Breast epithelium (tissue), 4 donors: ENCODE measurements at places on chromosomes 7 and 10. TPM values are rescaled to one million over a fixed set of nuclear protein-coding genes. Genes with fewer than 3 reads are reported as not detected.
A peak's percentile ranks its signal among the peaks of the same experiment; 100 is the strongest.

DNA sequence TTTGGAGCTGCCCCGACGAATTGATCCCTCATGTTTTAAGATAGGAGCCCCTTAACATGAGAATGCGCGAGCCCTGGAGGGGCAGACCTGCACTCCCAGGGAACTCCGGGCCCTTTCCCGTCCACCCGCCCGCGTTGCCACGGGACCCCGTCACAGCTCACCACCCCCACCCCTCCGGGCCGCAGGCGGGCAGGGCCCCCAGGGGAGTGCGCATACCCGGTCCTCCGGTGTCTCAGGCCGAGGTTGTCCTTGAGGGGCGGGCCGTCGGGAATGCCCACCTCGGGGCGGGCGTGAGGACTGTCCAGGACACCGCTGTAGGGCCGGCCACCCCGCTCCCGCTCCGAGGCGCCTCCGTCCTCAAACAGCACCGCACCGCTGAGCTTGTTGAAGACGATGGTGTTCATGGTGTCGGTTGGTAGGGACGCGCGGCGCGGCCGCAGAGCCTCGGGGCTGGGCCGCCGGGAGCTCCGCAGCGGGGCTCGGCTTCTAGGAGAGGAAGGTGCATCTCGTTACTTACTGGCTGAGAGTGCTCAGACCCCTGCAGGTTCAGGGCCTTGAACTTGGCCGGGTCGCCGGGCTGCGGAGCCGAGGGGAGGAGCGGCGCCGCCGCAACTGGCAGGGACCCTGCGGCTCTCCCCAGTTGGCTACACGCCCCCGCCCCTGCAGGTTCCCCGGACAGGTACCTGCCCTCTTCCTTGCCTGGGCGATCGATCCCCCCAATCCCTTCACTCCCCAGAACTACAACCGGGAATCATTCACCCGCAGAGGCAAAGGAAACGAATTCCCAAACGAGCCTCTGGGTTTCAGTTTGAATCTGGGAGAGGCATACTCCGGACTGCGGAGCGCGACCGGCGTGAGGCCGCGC lies 2.4 kb downstream of the MKX start:
- DNase-seq: no peak
- peak overlapping the region; percentile 83 for H3K27ac ChIP-seq
- H3K4me1 ChIP-seq: peaks cover 17% of the 10 kb centered on the region

Gene BUB3
- total RNA-seq: 100 TPM

GRCh38 chr7:142712617-142712957 lies 36.7 kb upstream of the PRSS1 start:
- H3K27me3 ChIP-seq: no peaks in the 10 kb centered on the region
- no peak overlapping the region for H3K27ac ChIP-seq
- no peak overlapping the region for H3K4me3 ChIP-seq
- H3K36me3 ChIP-seq: no peaks in the 10 kb centered on the region
- no peak for DNase-seq

Gene RAB19
- total RNA-seq: 4.2 TPM

DNA sequence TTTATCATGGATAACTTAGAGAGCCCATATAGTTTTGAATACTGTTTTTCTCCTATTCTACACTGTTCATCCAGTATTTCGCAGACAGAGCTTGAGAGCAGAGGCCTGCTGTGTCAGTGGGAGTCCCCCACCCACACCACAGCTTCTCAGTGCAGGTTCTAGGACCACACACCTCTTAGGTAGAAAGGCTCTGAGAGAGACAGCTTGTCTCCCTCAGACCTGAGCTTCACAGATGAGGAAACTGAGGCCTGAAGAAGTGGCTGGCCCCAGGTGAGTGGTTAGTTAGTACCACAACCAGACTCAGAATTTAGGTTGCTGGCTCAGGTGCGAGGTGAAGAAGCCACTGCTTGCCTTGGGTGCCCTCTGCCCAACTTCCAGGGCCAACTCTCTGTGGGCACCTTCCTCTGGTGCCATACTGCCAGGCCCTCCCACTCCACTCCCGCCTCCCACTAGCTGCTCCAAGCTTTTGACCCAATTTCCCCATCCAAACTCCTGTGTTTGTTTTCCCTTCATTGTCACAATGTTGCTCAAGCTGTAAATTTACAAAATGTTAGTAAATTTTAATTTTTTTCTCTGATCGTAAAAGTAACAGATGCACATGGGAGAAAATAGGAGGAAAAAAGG lies 7.6 kb upstream of the HILPDA start:
- no peaks in the 10 kb centered on the region for H3K36me3 ChIP-seq
- DNase-seq: no peak
- no peaks in the 10 kb centered on the region for H3K4me1 ChIP-seq

- H3K27ac ChIP-seq: peak overlapping the region; percentile 61
- H3K4me3 ChIP-seq: no peak overlapping the region
- DNase-seq: no peak
- H3K27me3 ChIP-seq: no peaks in the 10 kb centered on the region
These were observed 82.6 kb downstream of the KCNMA1 start for GRCh38 chr10:77554996-77555397.

DNA sequence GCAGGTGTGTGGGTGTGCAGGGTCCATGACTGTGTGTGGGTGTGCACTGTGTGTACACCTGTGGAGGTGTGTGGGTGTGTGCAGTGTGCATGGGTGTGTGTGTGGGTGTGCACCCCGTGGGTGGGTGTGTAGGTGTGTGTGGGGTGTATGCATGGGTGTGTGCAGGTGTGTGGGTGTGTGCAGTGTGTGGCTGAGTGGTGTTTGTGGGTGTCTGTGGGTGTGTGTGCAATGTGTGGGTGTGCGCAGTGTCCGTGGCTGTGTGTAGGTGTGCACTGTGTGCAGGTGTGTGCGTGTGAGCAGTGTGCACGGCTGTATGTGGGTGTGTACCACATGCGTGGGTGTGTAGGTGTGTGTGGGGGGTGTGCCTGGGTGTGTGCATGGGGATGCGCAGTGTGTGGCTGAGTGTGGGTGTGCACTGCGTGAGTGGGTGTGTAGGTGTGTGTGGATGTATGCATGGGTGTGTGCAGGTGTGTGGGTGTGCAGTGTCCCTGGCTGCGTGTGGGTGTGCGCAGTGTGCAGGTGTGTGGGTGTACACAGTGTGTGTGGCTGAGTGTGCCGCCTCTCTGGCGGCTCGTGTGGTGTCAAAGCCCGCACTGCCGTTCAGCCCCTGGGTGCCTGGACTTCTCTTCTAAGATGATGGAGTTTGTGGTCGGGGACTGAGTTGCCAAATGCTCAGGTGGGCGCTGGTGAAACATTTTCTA lies 208.3 kb downstream of the DNAJB6 start:
- no peak overlapping the region for H3K27ac ChIP-seq
- no peak for DNase-seq
- H3K4me3 ChIP-seq: no peak overlapping the region
- no peaks in the 10 kb centered on the region for H3K36me3 ChIP-seq

Gene CABCOCO1
- 1.3 TPM for total RNA-seq

DNA sequence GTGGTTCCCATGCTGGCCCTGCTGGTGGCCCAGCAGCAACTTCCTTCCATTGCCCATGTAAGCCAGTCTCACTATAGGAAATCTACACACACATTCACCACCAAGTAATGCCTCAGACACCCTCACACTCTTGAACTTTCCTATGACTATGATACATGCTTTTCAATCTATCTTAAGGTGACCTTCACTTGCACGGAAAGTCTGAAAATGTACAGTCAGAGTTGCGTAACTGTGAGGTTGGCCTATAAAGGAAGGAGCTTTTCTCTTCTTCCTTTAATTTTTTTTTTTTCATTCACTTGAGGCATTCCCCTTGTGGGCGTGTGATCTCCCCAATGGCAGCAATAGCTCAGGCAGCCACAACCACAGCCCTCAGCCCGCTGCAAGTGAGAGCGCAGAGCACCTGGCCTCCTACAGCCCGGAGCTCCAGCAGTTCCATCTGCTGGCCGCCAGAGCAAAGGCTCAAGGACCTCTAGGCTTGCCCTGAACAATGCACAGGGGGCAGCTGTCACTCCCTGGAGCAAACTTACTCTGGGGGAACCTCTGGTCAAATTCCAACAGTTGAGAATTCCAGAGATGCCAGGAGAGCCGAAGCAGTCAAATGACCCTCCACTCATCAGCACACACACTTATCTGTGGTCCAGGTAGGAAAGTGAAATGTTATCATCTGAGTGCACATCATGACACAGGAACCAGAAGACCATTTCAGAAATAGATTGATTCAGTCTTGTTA lies 123.1 kb upstream of the ADO start:
- no peak for DNase-seq
- no peaks in the 10 kb centered on the region for H3K36me3 ChIP-seq
- no peaks in the 10 kb centered on the region for H3K27me3 ChIP-seq
- no peak overlapping the region for H3K4me3 ChIP-seq
- H3K4me1 ChIP-seq: no peaks in the 10 kb centered on the region
- no peak overlapping the region for H3K27ac ChIP-seq

Gene ARHGAP19
- total RNA-seq: 34.4 TPM

DNA sequence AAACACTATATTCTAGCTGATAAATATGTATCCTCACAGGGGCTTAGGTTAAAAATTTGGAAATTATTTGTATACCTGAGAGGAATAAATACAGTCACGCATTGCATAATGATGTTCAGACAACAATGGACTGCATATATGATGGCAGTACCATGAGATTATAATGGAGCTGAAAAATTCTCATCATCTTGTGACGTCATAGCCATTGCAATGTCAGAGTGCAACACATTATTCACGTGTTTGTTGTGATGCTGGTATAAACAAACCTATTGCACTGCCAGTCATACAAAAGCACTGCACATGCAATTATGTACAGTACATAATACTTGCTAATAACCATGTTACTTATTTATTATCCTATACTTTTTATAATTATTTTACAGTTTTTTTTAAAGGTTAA lies 31.4 kb downstream of the STEAP1B start:
- H3K27me3 ChIP-seq: no peaks in the 10 kb centered on the region
- no peak overlapping the region for H3K4me3 ChIP-seq
- no peaks in the 10 kb centered on the region for H3K4me1 ChIP-seq
- no peak overlapping the region for H3K27ac ChIP-seq
- H3K36me3 ChIP-seq: no peaks in the 10 kb centered on the region
- DNase-seq: no peak

- no peak for DNase-seq
- no peaks in the 10 kb centered on the region for H3K27me3 ChIP-seq
- H3K36me3 ChIP-seq: no peaks in the 10 kb centered on the region
- H3K4me1 ChIP-seq: no peaks in the 10 kb centered on the region
- no peak overlapping the region for H3K27ac ChIP-seq
These were observed 18.1 kb upstream of the ITGB8 start for GRCh38 chr7:20312562-20312961.

GRCh38 chr7:65269150-65269856 lies 104.4 kb upstream of the ZNF92 start:
- H3K27ac ChIP-seq: no peak overlapping the region
- no peaks in the 10 kb centered on the region for H3K27me3 ChIP-seq
- peak overlapping the region; percentile 65 for H3K4me3 ChIP-seq
- H3K4me1 ChIP-seq: peaks cover 10% of the 10 kb centered on the region

- no peaks in the 10 kb centered on the region for H3K27me3 ChIP-seq
- H3K36me3 ChIP-seq: no peaks in the 10 kb centered on the region
- no peak for DNase-seq
- no peak overlapping the region for H3K27ac ChIP-seq
These were observed 104.7 kb upstream of the PCDH15 start for GRCh38 chr10:54905578-54906192.

- peak overlapping the region; percentile 89 for H3K4me3 ChIP-seq
- peaks cover 6% of the 10 kb centered on the region for H3K4me1 ChIP-seq
- no peak for DNase-seq
- no peaks in the 10 kb centered on the region for H3K36me3 ChIP-seq
- peak overlapping the region; percentile 97 for H3K27ac ChIP-seq
These were observed 767 bp downstream of the EIF4EBP2 start for GRCh38 chr10:70404787-70405036.

DNA sequence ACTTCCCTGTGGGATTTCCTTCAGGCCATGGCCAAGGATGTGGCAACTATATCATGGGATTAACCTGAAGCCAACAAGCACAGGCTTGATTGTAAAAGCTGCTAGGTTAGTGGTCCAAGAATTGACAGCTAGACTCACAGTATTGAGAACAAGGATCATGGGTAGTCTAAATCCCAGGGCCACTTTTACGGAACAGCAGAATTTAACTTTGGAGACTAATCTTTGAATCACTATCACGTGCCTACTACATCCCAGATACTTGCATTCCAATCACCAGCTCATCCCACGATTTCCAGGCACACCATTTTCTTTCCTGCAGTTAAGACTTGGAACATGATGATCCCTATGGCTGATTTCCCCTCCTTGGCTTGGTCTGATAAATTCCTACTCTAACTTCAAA lies 65.6 kb upstream of the ADO start:
- H3K27me3 ChIP-seq: no peaks in the 10 kb centered on the region
- no peak overlapping the region for H3K4me3 ChIP-seq
- no peak overlapping the region for H3K27ac ChIP-seq
- no peaks in the 10 kb centered on the region for H3K4me1 ChIP-seq
- no peak for DNase-seq
- no peaks in the 10 kb centered on the region for H3K36me3 ChIP-seq

- H3K4me1 ChIP-seq: peaks cover 4% of the 10 kb centered on the region
- H3K36me3 ChIP-seq: no peaks in the 10 kb centered on the region
- no peak for DNase-seq
These were observed 17.3 kb downstream of the BAG3 start for GRCh38 chr10:119668461-119668860.

Gene ADARB2
- total RNA-seq: 2.0 TPM

Gene CYP2C19
- total RNA-seq: not detected

Gene COMMD3
- 30.1 TPM for total RNA-seq

DNA sequence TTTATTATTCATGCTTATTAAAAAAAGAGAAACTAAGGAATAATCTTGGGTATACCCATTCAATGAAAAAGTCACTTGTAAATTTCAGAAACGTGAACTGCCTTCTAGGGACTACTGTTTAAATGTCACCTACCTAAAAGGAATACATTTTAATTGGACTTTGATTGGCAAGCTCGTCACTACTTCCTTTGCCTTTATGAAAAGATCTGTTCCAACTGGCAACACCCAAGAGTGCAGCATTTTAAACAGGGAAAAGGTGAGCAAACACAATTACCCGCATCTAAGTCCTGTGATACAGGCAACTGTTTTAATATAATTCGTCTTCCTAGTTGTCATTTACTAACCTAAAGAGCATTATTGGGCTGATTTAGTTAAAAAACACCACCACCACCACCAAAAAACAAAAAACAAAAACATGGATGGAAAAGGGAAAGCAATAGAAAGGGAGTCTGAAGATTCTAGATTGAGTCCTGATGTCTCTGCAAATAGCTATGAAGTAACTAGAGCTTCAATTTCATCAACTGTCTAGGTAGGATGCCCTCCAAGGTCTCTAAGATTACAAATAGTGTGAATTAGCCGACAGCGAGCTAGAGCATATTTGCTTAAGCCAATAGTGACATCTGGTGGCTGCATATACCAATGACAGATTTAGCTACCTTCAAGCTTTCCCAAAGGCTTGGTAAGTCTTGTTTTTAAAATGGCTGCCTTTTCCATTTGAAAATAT lies 33.8 kb upstream of the ICA1 start:
- DNase-seq: no peak
- no peak overlapping the region for H3K4me3 ChIP-seq

Gene TAS2R41
- not detected for total RNA-seq

Gene NME8
- total RNA-seq: not detected

- H3K4me1 ChIP-seq: no peaks in the 10 kb centered on the region
- H3K36me3 ChIP-seq: no peaks in the 10 kb centered on the region
These were observed 42.3 kb downstream of the RELN start for GRCh38 chr7:103947026-103947655.

- no peaks in the 10 kb centered on the region for H3K4me1 ChIP-seq
- H3K27me3 ChIP-seq: no peaks in the 10 kb centered on the region
- H3K27ac ChIP-seq: no peak overlapping the region
- H3K4me3 ChIP-seq: no peak overlapping the region
These were observed 324.2 kb downstream of the SH2D4B start for GRCh38 chr10:80861882-80862281.

GRCh38 chr10:10544890-10545289 lies 472.8 kb upstream of the CELF2 start:
- no peaks in the 10 kb centered on the region for H3K27me3 ChIP-seq
- H3K36me3 ChIP-seq: no peaks in the 10 kb centered on the region
- DNase-seq: no peak
- H3K4me1 ChIP-seq: no peaks in the 10 kb centered on the region
- no peak overlapping the region for H3K4me3 ChIP-seq
- no peak overlapping the region for H3K27ac ChIP-seq

Gene C10orf105
- total RNA-seq: under 0.01 TPM
